Fibroblast of skin of abdomen (primary cell): ENCODE measurements at places on chromosomes 7 and 10.
A peak's percentile ranks its signal among the peaks of the same experiment; 100 is the strongest.

DNA sequence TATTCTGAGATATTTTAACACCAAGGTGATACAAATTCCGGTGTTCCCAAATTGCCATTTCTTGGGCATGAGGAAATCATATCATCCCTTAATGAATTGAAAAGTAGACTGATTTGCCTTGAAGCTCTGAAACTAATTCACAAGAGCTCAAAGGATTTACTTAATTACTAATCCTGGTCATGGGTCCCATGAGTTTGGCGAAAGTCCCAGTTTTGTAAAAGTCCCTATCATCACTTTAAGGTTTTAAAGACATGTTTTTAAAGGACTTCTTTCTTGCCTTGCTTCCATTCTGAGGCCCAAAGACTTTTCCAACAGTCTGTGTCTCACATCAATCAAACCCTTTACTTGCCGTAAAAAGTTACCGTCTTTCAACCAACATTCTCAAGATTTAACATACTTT, 377.9 kb downstream of the DNAJB9 start:
- DNase-seq, result no peak

- DNase-seq, result peak; percentile 33
These were observed at the start of gene PFKP for GRCh38 chr10:3067118-3067858. Gene PFKP (plus strand): TSS chr10:3067548. CDS start chr10:3067596, 48 bp downstream.

DNA sequence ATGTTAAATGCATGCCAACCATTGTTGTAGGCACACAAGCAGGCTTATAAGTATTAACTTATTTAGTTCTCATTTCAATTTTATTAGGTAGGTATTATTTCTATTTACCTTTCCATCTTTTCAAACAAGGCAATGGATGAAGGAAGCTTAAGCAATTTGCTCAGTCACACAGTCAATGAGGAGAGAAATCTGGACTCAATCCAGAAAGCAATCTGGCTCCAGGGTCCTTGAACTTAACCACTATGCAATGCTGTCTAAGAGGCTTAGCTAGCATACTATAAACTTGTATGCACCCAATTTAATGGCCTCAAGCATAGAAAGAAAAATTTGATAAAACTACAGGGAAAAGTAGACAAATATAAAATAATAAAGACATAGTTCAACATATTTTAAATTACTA, 88.6 kb downstream of the VWDE start:
- no peak for DNase-seq

DNA sequence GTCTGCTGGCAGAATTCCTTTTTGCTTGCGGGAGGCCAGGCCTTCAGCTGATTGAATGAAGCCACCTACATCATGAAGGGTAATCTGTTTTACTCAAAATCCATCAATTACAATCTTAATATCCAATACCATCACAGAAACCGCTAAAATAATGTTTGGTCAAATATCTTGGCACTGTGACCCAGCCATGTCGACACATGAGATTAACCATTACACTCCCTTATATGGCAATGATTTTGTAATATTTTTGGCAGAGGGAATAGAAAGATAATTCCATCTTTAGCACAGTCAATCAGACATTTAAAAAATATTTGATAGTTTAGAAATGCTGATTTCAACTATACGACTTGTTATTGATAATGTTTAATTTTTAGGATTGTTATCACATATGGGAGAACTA, 36.5 kb upstream of the SLC39A12 start:
- DNase-seq, result peak; percentile 2

- peak; percentile 65 for DNase-seq
These were observed 22.4 kb downstream of the PPP1R3C start for GRCh38 chr10:91610444-91610843.

DNA sequence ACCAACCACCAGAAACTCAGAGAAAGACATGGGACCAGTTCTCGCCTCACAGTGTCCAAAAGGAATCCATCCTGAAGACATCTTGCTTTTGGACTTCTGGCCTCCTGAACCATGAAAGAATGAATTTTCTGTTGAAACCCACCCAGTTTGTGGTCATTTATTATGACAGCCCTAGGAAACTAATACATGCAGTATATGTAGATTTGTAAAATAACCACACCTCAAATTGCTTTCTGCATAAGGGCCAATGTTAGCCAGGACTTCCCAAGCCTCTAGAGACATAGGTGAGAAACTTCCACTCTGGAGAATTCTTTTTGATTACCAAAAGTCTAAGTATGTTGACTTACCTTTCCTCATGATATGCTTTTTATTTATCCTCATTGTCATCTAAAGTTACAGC, 210.5 kb upstream of the SP4 start:
- DNase-seq, result no peak

DNA sequence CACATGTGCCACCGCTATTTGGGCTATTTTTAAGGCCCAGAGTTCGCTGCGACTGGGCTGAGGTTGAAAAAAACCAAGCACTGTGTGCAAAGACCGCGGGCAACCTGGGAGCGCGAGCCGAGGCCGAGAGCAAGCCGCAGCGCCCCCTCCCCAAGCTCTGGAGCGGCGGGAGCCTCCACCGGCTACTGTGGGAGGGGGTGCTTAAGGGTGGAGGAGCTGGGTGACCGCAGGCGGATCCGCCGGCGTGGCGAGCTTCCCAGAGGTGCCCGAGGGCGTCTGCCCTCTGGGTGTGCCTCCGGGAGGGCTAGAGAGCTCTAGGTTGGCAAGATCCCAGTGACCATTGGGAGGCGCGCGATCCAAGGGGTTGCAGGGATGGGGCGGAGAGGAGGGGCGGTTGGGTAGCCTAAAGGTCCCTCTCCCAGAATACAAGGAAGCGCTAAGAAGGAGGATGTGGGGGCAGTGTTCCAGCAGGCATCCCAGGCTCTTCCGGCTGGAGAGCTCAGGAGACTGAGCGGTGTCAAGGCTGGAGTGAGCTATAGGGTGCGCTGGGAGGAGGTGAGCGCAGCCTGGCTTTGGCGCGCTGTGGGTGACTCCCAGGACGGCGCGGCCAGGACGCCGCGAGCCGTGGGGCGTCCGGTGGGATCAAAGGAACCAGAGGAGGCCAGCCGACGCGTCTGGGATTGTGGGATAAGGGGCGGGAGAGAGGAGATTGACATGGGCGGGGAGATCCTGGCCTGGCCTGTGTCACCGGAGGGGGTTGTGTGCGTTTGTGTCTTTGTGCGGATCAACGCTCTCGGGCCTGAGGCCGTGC, 8.0 kb downstream of the DLX5 start:
- DNase-seq, result no peak

DNA sequence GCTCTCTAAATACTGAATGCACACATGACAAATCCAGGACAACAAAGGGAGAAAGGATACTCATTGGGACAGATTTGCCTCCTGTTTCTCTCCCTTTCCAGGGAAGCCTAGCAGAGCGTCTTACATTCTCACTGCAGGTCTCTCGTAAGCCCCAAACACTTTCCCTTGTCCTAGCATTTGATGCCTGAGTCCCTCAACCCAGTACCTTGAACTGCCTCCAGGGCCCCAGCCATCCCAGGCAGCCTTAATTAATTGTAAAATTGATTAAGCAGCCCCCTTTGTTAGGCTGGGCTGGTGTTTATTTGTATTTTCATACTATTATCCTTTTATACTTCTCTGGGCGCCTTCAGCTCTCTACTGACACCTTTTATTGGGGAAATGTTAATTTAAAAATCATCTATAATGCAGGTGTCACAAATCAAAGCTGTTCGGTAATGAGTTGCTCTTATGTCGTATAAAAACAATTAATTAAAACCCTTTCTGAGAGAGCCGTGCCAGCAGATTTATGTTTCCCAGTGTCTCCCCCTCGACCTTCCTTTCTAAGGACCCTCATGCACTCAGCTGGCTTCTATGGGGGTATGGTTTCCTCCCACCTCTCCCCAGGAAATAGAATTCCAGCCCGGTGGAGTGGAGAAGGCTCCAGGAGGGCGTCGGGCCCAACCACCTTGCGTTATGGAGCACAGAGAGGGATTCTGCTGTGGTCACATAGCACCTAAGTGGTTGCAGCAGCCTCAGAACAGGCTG, 243.8 kb downstream of the RPS24 start:
- DNase-seq, result no peak

- DNase-seq, result peak; percentile 46
These were observed 2.0 kb upstream of the PLPP4 start for GRCh38 chr10:120455004-120455403.

DNA sequence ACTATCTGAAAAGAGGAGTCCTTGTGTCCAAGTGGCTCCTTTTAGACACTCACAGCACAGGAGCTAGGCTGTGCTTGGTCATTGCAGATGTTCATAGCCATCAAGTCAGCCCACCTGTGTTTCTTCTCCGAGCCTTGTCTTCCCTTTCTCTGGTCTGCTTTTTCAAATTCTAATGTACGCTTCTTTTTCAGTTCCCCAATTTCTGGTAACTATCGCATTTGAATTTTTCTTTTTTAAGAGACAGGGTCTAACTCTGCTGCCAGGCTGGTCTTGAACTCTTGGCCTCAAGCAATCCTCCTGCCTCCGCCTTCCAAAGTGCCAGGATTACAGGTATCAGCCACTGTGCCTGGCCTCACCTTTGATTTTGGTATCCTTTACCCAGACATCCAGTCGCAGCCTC, 18.9 kb downstream of the APBB1IP start:
- DNase-seq, result no peak

- DNase-seq, result no peak
These were observed 238.5 kb upstream of the AKR1E2 start for GRCh38 chr10:4587466-4587865.

DNA sequence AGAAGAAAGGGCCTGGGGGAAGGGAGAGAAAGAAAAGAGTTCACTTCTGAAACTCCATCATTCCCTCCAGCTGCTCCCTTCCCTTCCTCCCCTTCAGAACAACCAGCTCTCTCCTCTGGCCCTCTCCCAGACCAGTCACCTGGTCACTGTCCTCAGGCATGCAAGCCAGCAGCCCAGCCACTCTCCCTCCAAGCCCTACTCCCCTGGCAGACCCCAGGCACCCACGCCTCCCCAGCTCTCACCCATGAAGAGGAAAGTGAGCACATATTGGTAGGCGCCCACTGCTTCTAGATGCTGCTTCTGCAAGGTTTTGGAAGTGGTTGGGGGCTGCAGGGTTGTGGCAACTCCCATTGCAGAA, 353 bp downstream of the MOGAT3 start:
- no peak for DNase-seq

- DNase-seq, result no peak
These were observed 3.8 kb upstream of the DNAH11 start for GRCh38 chr7:21538936-21539495.

DNA sequence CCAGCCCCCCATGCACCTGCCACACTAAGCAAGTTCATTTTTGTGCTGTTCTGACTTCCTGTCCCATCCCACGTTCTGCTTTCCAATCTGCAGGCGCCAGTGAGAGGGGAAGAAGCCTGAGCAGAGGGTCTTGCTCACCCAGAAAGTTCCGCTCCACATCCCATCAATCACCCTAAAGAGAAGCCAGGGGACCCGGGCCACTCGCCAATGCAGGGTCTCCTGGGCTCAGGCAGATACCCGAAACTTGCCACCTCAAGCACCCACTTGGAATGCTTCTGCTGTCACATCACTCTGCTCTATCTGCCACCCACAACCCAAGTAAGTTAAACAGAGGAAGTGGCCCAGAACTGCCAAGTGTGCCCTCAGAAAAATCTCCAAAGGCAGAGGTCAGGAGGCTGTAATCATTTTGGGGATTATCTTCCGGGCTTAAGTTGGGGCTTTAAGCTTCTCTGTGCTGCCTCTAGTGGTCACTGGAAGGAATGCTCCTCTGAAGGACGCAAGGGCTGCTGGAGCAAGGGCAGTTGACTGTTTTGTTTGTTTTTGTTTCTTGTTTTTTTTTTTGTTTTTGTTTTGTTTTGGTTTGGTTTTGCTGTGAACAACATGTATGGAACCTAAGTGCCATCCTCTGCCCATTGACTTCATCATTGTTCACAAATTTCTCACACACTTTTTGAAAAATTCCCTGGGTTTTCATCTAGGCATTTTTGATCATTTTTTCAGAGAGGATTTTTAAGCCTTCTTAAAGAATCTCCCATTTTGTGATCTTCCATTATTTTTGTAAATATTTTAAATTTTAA, 25.5 kb downstream of the PRR15 start:
- peak; percentile 14 for DNase-seq

DNA sequence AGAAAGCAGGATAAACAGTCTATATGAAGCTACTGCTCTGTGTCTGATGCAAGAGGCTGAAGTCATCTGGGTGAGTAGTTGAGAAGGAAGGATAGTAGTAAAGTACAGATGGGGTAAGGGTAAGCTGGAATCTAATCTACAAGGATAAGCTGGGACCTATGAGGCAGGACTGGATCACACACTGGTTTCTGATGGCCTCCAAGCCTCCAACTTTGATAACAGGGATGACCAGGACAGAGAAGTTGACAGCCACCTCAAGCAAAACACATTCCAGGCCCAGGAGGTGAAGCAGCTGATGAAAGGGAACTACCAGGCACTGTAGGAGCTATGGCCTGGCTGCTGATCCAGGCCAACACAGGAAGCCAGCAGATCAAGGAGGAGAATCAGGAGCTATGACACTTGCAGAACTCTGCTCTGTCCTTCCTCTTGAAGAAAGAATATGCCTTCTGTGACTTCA, 278.1 kb upstream of the TMEM229A start:
- DNase-seq, result peak; percentile 0

- DNase-seq, result peak; percentile 87
These were observed 575.3 kb downstream of the IPMK start for GRCh38 chr10:57692255-57692980.

DNA sequence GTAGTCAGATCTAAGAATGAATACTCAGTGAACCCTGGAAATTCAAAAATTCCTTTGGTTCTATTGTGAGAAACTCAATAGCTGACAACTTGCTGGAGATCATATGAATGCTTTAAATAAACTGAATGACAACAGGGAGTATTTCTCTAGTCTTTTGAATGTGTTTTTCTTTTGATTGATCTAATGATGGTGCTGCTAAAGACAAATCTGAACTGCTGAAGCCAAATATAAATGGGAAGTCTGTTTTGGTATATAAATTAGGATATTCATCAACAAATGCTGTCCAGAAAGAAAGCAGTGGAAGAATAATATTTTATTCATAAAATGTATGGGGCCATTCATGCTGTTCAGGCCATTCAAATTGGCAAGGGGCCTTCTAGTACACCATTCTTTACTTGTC, 79.4 kb downstream of the ITGB1 start:
- DNase-seq, result no peak

GRCh38 chr7:71281261-71281660, 149.3 kb downstream of the GALNT17 start:
- DNase-seq, result no peak

DNA sequence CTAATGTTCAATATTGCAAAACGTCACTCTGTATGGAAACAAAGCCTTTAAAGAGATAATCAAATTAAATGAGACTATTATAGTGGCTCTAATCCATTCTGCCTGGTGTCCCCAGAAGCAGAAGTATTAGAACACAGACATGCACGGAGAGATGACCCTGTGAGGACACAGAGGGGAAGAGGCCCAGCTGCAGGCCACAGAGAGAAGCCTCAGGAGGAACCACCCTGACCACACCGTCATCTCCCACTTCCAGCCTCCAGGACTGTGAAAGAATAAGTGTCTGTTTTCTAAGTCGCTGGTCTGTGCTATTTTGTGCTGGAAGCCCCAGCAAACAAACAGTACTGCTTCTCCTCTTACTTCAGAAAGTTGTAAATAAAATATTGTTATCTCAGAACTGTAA, 283.5 kb upstream of the ADARB2 start:
- DNase-seq, result no peak
